ENCODE measurements at places on chromosomes 4 and X.

GRCh38 chrX:147891896-147892295 is 19.8 kb upstream of the FMR1 start:
- DNase-seq, result no peak

DNA sequence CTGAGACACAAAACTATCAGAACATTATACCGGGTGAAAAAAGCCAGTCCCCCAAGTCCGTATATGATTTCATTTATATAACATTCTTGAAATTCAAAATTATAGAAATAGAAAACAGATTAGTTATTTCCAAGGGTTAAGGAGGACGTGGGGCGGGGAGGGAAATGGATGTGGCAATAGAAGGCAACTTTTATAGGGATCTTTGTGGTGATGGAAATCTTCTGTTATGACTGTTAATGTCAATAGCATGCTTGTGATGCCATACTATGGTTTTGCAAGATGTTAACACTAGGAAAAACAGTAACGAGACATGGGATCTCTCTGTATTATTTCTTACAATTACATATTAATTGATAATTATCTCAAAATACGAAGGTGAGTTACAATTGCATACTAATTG is 96.4 kb downstream of the LNX1 start:
- DNase-seq, result no peak

GRCh38 chrX:22800360-22800759 is 199.4 kb upstream of the DDX53 start:
- no peak for DNase-seq

DNA sequence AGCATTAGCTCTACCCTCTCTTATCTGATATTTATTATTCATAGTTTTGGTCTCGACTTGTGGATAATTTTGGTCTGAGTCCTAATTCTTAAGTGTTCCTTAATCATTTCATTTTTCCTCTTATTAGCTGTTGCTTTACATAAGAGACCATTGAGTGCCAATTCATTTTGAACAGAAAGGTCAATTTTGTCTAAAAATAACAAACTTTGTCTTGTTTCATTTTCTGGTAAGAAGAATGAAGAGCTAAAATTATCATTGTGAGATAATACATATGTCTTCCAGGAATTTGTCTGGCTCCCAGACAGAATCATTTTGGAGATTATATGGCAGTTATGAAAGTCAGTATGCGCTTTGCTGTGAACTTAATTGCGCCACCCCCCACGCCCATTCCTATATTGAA is 1471.8 kb downstream of the PCDH7 start:
- DNase-seq, result no peak

DNA sequence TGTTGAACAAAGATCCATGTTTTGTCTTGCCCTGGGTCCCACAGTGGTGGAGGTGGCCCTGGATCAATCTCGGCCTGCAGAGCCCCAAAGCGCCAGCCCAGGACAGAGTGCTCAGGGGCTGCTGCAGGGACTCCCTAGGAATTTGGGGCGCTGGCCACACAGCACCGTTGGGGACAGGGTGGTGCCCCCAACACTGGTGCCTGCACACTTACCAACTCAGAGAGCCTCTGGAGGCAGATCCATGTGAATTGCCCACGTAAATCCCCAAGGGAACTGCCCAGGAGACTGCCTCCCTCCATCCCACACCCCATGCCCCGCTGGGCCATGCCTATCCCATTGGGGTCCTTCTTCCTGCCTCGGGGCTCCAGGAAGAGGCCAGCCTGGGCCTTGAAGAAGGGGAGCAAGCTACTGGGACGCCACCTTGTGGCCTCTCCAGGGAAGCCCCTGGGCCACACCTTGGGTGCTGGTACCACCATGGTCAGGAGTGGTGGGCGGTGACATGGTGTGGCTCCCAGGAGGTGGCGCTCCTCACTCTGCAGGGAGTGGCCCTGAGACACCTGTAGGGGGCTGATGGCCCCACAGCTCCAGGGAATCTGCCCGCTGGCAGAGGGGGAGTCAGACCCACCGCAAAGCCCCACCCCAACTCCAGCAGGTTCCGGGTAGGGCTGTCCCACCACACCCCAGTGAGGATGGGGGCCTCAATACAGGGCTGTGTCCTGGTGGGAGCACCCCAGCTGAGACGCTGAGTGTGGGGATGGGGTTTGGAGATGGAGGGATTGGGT is 22.8 kb downstream of the CFAP99 start:
- peak; percentile 29 for DNase-seq

GRCh38 chr4:182600093-182600492 is 317.1 kb downstream of the DCTD start:
- no peak for DNase-seq

DNA sequence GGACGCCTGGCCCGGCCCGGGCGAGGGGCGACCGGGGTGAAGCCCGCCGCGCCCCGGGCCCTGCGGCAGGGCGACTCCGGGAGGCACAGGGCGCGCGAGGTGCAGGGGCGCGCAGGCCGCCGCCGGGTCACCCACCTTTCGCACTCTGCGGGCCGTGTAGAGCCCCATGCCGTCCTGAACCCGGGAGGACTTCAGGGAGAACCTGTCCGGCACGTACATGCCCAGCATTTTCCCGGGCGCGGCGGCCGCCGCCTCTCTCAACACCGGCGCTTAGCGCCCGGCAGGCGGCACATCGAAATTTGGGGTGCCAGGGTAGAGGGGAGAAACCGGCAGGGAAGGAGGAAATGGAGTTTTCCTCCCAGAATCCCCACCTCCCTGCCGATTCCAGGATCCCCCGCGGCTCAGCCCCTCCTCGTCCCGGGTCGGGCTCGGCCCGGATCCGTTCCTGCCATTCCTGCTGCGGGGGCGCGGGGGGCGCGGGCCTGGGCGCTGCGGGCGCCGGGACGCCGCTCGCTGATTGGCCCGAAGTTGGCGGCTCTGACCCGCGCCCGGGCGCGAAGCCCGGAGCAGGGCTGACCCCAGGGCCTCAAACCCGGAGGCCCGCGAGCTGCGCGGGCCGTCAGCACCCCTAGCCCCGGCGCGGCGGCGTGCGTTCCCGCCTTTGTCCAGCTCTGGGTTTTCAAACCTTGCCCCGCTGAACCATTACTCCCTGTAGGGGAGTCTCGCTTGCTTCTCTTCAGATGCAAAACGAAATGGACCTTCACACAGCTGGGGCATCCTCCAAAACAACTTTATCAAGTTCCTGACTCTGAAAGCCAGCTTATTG is at the start of gene PRDM5:
Gene PRDM5 (minus strand): TSS at position 346 of the 826 bp plus-strand sequence. CDS start 118 bp downstream, at position 228.
- peak; percentile 22 for DNase-seq

DNA sequence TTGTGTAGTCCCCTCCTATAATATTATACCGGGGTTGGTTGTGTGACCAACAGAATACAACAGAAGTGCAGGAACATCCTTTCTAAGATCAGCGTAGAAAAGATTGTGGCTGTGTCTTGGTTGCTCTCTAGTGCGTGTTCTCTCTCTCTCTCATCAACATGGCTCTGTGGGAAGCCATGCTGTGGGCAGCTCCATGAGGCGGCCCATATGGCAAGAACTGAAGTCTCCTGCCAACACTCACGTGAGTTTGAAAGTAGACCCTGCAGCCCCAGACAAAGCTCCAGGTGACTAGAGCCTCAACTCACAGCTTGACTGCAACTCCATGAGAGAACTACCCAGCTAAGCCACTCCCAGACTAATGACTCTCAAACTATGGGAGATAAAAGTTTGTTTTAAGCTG is 118.7 kb downstream of the TSPAN5 start:
- DNase-seq, result no peak

DNA sequence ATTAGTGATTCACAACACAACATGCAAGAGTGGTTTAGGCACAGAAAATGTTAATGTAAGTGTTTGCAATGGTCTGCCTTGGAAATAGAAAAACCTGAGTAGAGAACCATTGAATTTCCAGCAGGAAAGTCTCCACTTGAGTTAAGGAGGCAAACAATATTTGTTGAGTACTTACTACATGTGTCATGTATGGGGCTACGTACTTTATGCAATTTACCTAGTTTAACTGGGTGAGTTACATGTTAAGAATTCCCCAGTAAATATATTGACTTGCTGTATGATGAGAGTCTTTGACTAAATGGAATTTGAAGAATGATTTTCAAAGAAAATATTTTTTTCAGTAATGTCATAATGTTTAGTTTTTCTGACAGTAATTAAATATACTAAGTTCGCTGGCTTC is 7.8 kb upstream of the NPNT start:
- DNase-seq, result no peak

DNA sequence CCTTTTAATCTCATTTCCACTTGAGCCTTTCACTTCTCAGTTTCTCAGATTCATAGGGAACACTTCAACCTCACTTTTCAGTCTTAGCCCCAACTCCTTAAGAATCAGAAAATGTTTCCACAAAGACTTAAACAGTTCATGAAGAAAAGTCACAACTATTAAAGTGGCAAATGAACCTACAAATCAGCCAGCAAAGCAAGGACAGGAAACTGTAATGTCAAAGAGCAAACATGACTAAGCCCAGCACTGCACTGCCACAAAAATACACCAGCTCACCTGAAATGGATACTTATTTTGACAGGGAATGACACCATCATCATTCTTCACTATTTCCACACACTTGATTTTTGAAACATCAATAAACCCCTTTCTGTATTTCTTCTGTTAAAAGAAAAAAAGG is 41.8 kb upstream of the TXK start:
- no peak for DNase-seq

- DNase-seq, result peak; percentile 39
Measured at GRCh38 chr4:148443512-148444295, 1.5 kb upstream of the NR3C2 start.

DNA sequence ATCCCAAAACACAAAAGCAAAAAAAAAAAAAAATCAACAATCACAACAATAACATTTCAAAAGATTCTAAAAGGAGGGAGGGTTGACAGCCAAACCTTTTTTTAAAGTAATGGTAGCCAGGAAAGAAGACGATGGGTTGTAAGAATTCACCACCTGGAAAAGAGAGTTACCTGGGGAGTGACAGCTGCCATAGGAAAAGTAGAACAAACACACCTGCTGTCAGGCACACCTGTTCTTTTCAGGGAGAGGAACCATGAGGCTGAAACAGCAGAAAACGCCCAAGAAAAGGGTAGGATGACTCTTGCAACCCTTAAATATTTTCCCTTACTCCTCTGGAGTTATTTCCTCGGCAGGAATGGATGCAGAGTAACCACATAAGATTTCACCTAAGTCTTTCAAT is 388.4 kb upstream of the TEX13C start:
- DNase-seq, result no peak

DNA sequence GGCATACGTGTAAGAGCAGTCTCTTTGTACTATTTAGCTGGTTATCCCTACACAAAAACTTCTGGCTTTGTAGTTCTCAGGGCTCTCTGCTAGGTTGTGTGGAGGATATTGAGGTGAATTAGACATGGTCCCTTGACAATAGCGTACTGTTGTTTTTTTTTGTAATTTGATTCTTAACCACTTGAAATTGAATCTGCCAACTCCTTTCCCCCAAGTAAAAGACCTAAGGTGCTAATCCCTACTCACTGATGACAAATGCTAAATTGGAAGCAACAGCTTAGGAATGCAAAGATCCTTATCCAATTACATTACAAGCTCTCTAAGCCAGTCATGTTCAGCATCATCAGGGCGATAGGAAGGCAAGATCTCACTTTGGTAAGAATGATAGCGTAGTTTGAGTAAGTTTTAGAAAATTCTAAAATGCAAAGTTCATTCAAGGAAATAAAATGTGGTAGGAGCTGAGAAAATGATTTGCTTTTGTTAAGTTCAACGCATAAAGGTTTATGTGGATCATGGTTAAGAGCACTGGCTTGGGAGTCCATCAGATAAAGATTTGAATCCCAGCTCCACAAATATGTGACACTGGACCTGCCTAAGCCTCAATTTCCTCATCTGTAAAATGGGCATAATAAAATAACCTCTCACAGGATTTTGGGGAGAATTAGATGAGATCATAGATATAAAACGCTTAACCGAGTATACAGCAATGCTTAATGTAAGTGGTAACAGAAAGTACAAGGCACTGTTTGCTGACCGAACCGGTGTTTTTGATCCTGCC is 39.3 kb downstream of the DOCK11 start:
- DNase-seq, result no peak

DNA sequence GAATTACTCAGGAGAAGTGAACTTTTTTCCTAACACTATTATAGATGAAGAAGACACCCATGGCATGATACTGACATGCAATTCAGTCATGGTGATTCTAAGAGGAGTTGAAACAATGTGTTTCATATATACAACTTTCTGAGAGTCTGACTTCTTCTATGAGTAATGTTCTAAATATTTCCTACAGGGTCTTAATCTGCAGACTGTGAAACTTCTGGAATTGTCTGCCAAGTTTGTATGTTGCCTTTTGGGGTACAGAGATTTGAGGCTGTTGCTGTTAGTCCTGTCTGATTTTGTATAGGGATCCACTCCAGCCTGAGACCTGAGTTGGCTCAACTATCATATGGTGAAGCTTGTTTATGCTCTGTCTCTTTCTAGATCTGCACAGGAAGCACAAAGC is 160.6 kb upstream of the GATB start:
- DNase-seq, result no peak

- DNase-seq, result no peak
Measured at GRCh38 chr4:141543706-141544105, 92.7 kb upstream of the IL15 start.

- no peak for DNase-seq
Measured at GRCh38 chr4:14719053-14719452, 283.2 kb upstream of the CPEB2 start.

DNA sequence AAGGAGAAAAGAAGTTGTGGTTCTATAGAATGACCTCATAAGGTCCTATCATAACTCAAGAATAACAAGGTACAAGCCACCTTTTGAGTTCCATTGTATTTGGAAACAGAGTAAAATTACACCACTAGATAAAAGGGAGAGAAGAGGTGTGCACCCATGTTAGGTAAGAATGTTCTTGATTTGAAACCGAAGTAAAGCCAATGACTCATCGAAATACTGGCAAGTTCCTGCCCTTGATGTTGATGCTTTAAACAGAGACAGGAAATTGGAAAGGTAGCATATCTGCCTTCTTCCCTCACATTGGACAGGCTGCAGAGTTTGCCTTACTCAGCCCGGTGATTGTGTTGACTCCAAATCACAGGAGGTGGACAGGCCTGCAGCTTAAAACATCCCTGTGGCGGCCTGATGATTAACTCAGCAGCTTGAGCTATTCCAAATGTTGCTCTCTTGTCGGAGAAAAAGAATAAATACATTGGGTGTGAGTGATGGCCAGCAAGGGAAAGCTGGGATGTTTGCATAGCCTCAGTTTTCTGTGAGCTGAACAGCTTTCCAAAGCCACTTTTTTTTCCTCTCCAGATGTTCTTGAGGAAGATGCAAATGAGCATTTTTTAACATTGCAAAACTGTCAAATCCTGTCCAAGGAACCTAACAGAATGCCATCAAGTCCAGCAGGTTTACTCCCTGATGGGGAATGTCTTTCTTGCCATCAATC is 321.1 kb downstream of the NKX6-1 start:
- no peak for DNase-seq

GRCh38 chr4:27304751-27305150 is 444.1 kb downstream of the STIM2 start:
- no peak for DNase-seq
